ENCODE measurements at places on chromosomes 2 and 18. TPM values are rescaled to one million over a fixed set of nuclear protein-coding genes. Genes with fewer than 3 reads are reported as not detected.

Gene TYW5
- total RNA-seq = 6.9 TPM

Gene IKZF2
- total RNA-seq = 0.72 TPM

Gene RFTN2
- not detected for total RNA-seq

Gene CFAP210
- total RNA-seq = 0.37 TPM

Gene TMEM150A
- 11.8 TPM for total RNA-seq

Gene PGAP1
- total RNA-seq = 1.1 TPM

Gene MYO5B
- total RNA-seq = 11.8 TPM

Gene ALPP
- 0.56 TPM for total RNA-seq

Gene TMEM169
- 0.38 TPM for total RNA-seq

Gene CAPN14
- not detected for total RNA-seq

Gene SOCS6
- total RNA-seq = 31.1 TPM

Gene POLR1A
- 24.2 TPM for total RNA-seq

Gene SALL3
- not detected for total RNA-seq

Gene LONRF2
- 3.3 TPM for total RNA-seq
